ENCODE measurements at places on chromosomes 5 and 9.

DNA sequence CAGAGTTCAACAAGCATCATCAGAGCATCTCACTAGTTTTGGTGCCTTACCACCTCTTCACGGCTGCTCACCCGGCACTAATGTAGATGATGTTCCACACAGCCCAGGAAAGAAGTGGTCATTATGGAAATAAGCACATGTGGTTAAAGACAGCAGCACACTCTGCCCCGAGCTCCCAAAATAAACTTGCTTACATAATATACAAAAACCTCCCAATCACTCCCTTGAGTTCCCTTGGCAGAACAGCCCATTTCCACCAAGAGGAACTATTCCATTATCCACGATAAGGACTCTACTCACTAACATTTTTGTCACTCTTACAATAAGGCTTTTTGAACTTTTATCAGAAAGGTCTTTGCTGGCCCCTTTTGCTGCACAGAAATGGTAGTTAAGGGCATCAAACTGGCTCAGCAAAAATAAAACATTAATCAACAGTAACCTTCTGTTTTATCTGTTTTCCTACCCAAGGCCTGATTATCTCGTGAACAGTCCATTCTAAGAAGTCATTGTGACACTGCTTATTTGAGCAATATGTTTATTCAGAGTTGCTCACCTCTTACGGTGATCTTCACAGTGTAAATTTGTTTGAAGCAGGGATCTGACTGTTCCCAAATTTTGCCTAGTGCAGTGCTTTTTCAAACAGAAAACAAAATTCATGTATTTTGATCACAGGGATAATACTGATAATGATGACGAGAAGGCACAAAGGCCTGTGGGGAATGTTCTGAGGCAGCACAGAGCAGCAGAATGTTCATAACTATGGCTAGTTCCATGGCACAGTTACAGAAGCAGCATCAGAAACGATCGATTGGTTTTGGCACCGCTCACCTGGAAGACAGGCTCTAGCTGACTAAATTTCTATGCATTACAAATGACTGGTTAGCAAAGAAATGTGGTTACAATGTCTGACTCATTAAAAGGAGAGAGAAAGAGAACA, 399.8 kb upstream of the PIK3R1 start:
- no peak for DNase-seq

DNA sequence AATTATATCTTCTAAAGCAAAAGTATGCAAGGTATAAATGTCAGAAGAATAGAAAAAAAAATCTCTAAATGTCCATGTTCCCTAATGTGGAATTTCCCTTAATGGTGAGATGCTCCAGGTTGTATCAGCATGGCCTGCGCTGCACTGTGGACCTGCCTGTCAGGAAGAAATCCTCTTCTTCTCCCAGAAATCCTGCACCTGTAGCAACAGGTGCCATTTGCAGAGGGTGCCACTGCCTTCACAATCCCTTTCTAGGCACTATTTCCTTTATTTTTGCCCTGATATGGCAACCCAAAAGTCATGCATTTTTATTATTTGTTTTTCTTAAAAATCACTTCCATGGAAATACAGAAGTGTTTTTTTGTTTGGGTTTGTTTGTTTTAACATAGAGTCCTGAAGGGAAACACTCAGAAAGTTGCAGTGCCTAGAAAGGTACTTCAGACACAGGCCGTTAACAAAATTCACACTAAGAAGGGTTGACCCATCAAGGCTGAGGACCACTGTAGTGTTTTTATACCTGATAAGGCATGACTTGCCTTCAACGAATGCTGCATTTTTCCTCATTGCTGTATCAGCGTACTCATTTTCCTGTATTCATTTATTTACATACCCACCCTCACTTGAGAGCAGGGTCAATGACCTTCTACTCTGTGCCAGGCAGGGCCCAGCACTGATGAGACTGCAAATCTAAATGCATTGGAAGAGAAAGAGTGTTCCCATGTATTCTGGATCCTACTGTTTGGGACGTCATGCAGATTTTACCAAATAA, 177.8 kb downstream of the SNX18 start:
- no peak for DNase-seq

DNA sequence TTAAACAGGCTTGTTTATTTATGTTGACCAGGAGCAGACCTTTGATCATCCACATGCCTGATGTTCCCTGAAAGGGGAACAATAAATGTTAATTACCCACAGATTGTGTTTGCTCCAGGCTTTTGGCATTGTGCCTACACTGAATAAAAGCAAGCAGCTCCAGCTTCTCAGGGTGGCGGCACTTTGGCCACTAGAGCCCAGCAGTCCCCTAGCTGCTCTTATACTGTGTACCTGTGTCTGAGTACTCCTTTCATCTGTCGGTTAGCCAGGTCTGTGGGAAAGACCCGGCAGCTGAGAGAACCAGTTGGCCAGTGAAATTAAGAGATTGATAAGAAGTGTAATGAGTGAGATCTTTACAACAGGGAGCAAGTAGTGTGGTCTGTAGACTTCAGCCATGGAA, 254.8 kb upstream of the FTMT start:
- DNase-seq: no peak

DNA sequence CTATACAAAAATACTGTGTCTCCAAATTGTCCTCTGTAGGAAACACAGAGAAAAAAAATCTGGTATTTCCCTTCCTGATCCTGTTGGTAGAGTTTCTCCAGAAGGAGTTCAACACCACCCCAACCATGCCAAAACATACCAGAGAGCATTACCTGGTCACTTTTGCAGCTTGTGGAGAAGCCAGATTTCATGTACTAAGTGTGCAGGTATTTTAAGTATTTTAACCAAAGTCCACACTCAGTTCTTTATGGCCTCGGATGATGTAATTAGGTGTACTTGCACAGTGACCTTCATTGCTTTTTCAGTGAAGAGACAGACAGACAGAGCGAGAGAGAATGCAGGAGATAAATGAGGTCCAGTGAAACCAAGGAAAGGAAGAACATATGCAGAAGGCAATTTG, 2046.8 kb upstream of the CDH9 start:
- no peak for DNase-seq

GRCh38 chr5:15959370-15960164, 220.0 kb downstream of the MARCHF11 start:
- DNase-seq: no peak

DNA sequence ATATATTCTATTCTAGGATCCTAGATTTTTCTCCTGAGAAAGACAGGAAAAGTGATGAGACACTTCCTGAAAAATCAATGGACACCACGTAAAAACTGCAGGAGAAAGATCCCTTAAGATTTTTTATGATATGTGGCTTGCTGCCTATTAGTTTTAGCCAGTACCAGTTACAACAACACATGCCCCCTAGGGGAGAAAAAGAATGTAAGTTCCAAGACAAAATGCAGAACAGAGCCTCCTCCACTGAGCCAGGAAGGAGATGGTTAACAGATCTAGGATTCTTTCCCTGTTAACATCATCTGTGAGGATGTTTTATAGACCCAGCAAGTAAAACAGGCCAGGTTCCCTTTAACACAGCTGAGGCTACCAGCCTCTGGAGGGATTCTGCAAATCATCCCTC, 574.7 kb downstream of the TLE4 start:
- DNase-seq: peak; percentile 18

DNA sequence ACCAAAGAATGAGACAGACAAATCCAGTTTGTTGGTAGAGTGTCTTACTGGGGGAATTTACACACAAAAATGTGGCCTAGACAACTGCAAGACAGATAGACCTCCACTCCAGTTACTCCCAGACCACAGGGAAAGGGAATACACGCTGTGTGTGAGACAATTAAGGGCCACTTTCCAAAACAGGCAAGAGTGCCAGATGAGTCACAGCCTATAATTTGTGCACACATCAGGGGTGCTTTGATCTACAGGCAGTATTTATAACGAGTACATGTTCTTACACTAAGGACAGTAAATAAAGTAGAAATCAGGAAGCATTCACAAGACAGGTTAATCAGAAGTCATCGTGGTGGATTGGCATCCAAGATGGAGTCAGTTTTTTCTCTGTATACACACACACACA, 114.8 kb downstream of the ZNF622 start:
- no peak for DNase-seq

DNA sequence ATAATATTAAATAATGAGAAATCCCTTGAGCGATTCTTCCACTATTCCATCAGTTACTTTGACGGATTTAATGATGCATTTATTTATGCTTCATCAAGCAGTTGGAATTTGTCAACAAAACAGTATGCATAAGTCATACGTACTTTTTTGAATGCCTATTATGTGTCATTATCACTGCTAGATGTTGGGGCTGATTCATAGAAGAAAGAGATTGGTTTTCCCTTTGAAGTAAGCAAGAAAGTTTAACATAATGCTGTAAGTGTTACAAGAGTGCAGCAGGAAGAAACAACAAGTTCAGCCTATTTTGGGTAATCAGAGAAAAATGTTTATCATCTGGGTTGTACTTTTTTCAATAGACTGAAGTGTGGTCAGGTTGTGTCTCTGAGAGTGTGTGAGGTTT, 121.2 kb upstream of the RANBP3L start:
- DNase-seq: peak; percentile 23

- peak; percentile 53 for DNase-seq
Measured at GRCh38 chr9:89444274-89444673, 53.6 kb downstream of the SEMA4D start.

DNA sequence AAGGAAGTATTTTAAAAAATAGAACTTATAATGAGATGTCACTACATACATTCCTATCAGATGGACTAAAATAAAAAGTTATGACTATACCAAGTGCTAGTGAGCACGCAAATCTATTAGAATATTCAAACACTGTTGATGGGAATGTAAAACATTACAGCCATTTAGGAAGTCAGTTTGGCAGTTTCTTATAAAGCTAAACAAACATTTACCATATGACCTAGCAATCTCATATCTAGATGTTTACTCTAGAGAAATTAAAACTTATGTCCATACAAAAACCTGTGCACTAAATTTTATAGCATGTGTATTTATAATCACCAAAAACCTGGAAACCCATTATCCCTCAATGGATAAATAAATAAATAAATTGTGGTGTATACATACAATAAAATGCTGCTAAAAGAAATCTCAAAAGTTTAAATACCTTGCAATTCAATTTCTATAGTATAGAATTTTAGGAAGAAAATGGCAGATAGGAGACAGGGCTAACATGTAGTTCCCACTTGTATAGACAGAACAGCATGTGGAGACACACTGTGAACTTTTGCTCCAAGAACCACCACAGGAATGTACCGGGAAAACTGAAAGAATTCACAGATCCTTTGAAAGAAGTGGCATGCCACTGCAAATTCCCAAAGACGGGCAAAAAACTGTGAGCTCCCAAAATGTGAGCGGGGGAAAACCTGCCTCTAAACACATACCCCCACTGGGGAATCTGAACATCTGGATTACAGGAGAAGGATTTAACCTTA, 174.6 kb upstream of the SPEF2 start:
- no peak for DNase-seq

- DNase-seq: no peak
Measured at GRCh38 chr9:33223696-33224095, 16.3 kb upstream of the SPINK4 start.

DNA sequence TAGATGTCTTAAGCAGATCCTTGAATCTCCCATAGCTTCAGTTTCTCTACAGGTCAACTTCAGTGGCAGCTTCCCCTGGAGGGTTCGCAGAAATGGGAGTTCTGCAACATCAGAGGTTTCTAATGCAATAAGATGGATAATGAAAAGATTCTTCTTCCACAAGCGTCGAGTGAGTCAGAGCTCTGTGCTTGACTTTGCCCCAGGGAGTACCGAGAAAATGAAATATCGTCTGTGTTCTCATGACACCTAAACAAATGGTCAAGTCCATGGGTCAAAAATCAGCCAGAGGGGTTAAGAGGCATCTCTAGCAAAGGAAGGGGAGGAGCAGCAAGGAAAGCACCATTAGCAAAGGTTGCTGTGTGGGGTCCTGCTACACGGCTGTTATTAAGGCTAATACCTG, 3.2 kb upstream of the ADRA1B start:
- no peak for DNase-seq

GRCh38 chr5:40277161-40277906, 402.4 kb upstream of the PTGER4 start:
- DNase-seq: no peak
